ENCODE measurements at places on chromosomes 4 and X. TPM values are rescaled to one million over a fixed set of nuclear protein-coding genes. Genes with fewer than 3 reads are reported as not detected.

Gene ATP8A1
- 17.4 TPM for total RNA-seq

DNA sequence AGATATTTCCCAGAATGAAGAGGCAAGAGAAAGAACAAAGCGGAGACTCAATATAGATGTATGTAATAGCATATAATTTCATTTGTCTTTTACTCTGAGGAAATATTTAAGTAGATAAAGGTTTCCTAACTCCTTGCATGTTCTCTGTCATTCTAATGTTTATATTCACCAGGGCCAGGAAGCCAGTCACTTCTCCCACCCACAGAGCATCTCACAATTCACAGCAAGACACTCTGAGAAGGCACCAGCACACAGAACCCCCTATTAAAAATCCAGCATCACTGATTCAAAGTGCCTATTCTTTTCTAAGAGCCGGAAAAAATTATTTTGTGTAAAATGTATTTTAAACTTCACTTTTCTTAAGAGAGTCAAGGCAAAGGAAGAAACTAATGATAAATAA is 927.1 kb downstream of the C4orf33 start:
- DNase-seq = no peak

GRCh38 chrX:27380163-27380845 is 82.8 kb downstream of the PPP4R3C start:
- no peak for DNase-seq

DNA sequence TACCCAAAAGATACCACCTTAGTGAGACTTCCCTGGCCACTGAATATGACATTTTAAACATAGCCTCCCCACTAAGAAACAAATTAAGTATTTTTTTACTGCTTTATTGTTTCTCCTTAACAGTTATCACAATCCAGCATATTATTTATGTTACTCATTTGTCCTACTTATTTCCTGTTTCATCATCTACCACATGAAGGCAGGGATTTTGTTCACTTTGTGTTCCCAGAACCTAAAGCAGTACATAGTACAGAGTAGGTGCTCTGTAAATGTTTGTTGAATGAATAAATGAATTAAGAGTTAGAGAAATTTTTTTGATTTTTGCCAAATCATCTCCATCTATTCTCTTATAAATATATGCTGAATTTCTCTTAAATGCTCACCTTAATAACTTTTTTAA is 318.4 kb upstream of the GIMD1 start:
- DNase-seq = no peak
